ENCODE measurements at places on chromosomes 12 and 14.

- no peak for DNase-seq
Measured at GRCh38 chr14:54166049-54166950, 209.7 kb upstream of the BMP4 start.

- DNase-seq = no peak
Measured at GRCh38 chr12:10851243-10851858, 2.1 kb upstream of the PRR4 start.

- no peak for DNase-seq
Measured at GRCh38 chr14:88130057-88130432, 125.1 kb downstream of the GPR65 start.

GRCh38 chr12:69405566-69405865 is 46.0 kb downstream of the YEATS4 start:
- peak; percentile 19 for DNase-seq

GRCh38 chr12:1966561-1967226 is 37.6 kb downstream of the DCP1B start:
- no peak for DNase-seq

- DNase-seq = no peak
Measured at GRCh38 chr12:123744836-123745235, 17.3 kb upstream of the DNAH10 start.

GRCh38 chr12:38159591-38160317 is 156.8 kb upstream of the ALG10B start:
- DNase-seq = no peak

GRCh38 chr12:27865421-27865820 is 85.4 kb upstream of the MANSC4 start:
- no peak for DNase-seq

DNA sequence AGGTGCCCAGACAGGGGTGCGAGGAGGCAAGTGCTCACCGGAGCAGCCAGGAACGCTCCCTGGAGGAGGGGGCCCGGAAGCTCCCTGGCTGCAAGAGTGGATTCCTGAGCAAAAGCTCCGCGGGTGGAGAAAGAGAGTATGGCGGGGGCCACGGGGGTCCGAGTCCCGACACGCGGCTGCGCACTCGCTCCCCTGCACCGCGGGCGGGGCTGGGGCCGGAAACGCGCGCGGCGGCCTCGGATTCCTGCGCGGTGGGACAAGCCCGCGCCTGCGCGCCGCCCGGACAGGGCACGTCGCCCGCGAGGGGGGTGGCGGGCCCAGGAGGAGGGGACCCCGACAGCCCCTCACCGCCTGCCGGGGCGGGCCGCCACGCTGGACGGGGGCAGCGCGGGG is 27.8 kb upstream of the GPR132 start:
- peak; percentile 26 for DNase-seq

- no peak for DNase-seq
Measured at GRCh38 chr14:62546862-62547474, 498.3 kb downstream of the KCNH5 start.

GRCh38 chr14:89340200-89341181 is 76.5 kb downstream of the FOXN3 start:
- DNase-seq = no peak

GRCh38 chr12:33589576-33590114 is 150.0 kb upstream of the SYT10 start:
- DNase-seq = no peak

- DNase-seq = peak; percentile 87
Measured at GRCh38 chr12:92927055-92927435, 2.0 kb downstream of the EEA1 start.

DNA sequence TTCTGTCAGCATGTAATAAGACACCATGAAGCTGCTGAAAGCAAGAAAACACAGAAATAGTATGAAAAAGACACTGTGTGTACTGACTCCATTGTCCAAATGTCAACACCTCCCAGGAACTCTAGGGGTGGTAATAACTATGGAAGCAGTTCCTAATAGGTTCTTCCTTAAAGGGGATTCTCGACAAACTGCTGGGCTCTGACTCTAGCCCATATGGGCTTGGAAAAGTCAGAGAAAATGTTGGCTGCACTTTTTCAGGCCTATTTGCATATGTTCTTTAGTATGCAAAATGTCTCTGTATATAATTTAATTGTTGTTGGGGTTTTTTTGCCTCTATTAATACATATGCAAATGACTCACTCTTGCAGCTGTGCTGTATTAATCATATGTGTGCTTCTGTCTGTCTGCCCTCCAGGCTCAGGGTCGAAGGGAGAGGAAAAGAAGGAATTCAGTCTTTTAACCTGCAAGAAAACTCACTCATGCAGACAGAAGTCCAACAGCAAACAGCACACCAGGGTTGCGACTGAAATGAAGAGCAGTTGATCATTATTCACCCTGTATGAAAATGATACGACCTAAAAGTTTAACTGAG is 317.6 kb downstream of the SOX5 start:
- DNase-seq = no peak

DNA sequence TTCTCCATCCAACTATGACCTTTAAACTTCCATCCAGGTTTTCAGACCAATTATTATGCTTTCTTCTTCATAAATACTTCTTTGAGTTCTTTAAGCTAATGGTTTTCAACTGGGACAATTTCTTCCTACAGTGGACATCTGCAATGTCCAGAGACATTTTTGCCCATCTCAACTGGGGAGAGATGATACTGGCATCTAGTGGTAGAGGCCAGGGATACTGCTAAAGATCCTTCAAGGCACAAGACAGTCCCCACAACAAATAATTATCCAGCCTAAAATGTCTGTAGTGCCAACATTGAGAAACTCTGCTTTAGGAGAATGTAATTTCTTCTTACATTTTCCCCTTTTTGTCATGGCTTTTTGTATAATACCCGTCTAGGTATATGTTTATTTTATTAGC is 10.6 kb downstream of the TRHDE start:
- DNase-seq = no peak

DNA sequence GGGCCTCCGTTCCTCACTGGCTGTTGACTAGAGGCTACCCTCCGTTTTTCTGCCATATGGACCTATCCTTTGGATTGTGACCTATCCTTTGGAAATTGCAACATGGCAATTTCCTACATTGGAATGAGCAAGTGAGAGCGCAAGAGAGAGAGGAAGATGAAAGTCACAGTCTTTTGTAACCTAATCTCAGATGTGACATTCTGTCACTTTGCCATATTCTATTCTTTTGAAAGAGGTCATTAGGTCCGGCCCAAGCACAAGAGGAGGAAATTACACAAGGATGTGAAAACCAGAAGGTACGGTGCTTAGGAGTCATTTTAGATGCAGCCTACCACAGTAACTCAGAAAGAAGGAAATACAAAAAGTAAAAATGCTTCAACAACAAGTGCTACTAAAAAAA is 47.3 kb upstream of the SRP54 start:
- DNase-seq = peak; percentile 77

GRCh38 chr12:40693207-40693821 is 1.1 kb downstream of the CNTN1 start:
- no peak for DNase-seq

- no peak for DNase-seq
Measured at GRCh38 chr14:51726166-51726899, 74.6 kb downstream of the FRMD6 start.

- DNase-seq = peak; percentile 38
Measured at GRCh38 chr12:32305163-32305562, 94.2 kb upstream of the FGD4 start.

GRCh38 chr12:89382328-89382727 is 30.0 kb upstream of the DUSP6 start:
- peak; percentile 45 for DNase-seq

DNA sequence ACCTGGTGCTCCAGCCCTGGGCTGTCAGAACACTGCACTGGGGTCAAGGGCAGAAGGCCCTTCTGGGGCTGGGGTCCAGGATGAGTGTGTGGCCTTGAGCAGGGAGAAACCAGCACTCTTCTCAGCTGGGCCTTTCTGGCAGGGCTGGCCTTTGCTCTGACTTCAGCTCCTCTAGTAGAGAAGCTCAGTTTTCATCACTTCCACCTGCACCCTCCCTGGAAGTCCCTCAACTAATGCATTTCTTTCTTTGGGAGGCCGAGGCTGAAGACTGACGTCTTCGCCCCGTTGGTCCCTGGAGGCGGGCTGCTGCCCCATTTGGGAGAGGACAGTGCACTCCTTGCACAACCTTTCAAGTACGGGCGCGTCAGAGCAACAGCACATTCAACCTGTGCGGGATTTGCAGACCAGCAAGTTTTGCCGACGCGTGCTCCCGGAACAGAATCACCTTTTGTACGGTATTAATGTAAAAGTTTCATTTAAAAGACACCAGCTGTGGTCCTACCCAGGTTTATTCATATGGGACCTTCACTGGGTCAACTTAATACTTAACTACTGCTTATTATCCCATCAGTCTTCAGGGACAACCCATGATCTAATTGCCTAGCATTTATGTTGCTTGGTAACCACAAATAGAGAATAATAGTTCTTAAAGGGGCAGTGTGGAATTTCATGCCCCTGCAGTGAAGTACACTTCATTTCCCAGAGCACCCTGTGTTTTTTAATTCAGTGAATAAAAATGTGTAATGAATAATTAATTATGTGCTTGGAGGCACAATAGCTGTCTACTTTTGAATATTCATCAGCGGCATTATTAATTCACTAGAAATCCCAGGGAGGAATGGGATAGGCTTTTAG is 134.8 kb upstream of the VRK1 start:
- no peak for DNase-seq

GRCh38 chr14:73173092-73173735 is 36.9 kb downstream of the PSEN1 start:
- peak; percentile 42 for DNase-seq

- DNase-seq = no peak
Measured at GRCh38 chr14:101105045-101105444, 201.5 kb upstream of the RTL1 start.

- DNase-seq = no peak
Measured at GRCh38 chr14:96876747-96877146, 79.6 kb downstream of the VRK1 start.

DNA sequence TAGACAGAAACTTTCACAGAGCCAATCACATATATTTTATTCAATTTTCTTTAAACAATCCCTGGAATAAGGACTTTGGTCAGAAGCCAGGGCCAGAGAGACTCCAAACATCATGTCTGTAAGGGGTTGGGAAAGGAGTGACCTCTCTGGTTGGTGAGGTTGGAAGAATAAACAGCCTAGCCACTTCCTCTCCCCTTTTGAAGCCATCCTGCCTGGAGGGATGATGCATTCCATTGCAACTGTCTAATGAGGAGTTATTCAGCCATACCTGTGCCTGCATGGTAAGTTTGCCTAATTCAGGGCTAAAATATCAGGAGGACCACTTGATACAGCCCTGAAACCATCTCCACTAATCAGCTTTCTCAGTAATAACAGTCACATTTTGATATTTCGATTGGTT is 299.8 kb downstream of the KCNH5 start:
- DNase-seq = no peak

DNA sequence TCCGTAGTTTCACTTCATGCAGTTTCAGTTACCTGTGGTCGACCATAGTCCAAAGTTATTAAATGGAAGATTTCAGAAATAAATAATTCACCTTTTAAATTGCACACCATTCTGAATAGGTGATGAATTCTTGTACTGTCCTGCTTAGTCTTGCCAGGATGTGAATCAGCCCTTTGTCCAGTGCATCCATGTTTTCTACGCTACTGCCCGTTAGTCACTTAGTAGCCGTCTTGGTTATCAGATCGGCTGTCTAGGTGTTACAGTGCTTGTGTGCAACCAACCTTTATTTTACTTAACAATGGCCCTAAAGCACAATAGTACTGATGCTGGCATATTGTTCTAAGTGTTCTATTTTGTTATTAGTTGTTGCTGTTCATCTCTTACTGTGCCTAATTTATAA is 146.7 kb downstream of the ACSS3 start:
- DNase-seq = no peak

- DNase-seq = no peak
Measured at GRCh38 chr14:102982852-102983470, 60.5 kb downstream of the AMN start.

GRCh38 chr12:4215229-4216186 is 58.1 kb upstream of the CCND2 start:
- DNase-seq = peak; percentile 96

DNA sequence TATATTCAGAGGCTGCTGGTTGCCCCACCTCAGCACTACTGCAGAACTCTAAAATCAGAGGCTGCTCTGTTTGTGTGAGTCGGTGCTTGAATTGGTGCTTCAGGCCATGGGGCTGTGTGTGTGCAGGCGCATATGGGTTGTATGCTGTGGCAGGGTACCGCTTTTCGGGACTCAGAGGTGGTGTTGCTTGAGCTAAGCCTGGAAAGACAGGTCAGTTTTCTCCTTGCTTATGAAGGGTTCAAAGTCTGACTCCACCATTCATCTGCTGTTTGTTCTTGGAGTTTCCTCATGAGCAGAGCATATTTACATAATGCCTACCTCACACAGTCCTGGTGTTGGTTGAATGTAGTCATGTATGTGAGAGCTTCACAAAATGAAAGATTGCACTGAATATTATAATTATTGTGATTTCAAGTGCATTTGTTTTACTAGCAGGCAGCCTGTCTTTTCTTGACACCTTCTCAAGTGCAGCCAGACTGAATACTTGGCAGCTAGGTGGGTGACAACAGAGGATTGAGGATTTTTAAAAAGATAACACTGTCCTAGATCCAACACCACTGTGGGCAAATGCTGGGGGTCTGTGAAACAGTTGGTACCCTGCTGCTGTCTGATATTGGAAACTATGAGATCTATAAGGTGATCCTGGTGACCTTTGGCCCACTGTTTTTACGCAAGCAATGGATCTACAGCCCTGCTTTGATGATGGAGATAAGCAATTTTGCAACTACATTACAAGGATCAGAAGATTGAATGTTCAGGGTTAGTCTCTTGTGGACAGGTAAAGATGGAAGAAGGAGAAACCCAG is 1.0 kb upstream of the ANG start:
- DNase-seq = no peak

DNA sequence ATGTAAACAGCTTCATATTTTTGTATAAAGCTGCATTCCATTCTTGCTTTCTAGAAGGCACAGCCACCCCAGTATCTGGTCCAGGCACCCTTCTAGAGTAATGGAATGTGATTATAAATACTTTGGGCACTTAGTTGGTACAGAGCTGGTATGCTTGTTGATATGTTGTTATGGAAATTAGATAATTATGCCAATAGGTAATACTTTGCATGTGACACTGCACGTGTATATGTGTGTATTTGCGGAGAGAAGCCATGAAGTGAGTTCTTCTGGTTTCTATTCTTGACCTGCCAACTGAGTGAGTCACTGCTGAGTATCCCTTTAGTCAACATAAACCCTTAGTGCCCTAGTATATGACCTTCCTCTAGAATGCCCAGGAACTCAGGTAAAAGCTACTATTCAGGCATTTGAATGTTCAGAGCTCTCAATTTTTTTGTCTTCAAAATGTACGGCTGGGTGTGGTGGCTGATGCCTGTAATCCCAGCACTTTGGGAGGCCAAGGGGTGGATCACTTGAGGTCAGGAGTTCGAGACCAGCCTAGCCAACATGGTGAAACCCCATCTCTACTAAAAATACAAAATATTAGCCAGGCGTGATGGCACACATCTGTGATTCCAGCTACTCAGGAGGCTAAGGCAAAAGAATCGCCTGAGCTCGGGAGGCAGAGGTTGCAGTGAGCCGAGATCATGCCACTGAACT is 6.2 kb upstream of the TCP11L2 start:
- DNase-seq = peak; percentile 21

DNA sequence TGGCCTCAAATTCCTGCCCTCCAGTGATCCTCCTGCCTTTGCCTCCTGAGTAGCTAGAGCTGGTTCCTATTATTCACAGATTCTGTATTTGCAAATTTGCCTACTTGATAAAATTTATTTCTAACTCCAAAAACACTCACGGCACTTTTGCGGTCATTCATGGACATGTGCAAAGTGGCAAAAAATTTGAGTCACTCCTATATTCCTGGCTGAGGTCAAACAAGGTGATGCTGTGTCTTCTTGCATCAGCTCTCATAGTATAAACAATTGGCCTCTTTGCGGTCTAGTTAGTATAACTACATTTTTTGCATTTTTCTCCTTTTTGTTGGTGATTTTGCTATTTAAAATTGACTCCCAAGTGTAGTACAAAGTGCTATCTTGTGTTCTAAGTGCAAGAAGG is 24.7 kb downstream of the ATF1 start:
- no peak for DNase-seq
